ENCODE measurements at places on chromosomes 12 and 14.

DNA sequence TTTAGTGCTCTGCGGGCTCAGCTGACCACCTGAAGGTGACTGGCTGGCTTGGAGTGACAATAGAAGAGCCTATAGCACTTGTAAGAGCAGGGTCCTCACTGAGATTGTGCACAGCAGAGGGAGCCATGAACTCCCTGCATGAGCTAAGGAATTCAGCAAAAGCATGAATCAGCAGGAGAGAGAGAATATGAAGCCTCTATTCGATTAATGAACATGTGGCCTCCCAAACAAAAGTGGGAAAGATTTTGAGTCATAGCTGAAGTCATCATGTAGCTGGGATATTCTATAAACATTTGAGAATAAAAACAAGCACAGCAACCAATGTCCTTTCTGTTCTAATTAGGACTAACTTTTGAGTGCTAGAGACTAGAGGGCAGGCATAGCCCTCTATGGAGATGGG, 626.6 kb downstream of the DIO2 start:
- DNase-seq = no peak

- no peak for DNase-seq
These were observed 211.8 kb downstream of the SNAPC1 start for GRCh38 chr14:61973981-61974380.

GRCh38 chr14:86646696-86647690, 1117.0 kb downstream of the FLRT2 start:
- peak; percentile 7 for DNase-seq

DNA sequence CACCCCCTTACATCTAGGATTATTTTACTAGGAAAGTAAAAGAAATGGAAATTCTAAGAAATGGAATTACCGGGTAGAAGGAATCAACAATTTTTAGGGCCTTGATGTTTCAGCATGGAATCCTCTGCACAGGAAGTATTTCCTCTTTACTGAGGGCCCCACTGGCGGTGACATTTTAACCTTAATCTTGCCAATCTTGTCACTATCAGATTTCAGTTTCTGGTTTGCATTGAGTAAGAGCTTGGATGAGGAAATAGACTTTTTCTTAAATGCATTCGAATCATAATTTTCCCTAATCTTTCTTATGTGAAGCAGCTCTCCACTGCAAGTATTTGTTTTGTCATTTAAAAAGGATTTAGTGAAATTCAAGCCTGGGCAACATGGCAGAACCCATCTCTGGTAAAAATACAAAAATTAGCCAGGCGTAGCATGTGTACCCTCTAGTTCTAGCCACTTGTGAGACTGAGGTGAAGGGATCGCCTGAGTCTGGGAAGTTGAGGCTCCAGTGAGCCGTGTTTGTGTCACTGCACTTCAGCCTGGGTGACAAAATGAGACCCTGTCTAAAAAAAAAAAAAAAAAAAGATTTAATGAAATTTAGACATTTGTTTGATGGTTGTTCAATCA, 40.7 kb downstream of the TPCN1 start:
- no peak for DNase-seq

GRCh38 chr12:12159988-12160387, 89.2 kb downstream of the BCL2L14 start:
- DNase-seq = no peak

GRCh38 chr14:84162633-84163032, 1367.3 kb upstream of the FLRT2 start:
- no peak for DNase-seq

DNA sequence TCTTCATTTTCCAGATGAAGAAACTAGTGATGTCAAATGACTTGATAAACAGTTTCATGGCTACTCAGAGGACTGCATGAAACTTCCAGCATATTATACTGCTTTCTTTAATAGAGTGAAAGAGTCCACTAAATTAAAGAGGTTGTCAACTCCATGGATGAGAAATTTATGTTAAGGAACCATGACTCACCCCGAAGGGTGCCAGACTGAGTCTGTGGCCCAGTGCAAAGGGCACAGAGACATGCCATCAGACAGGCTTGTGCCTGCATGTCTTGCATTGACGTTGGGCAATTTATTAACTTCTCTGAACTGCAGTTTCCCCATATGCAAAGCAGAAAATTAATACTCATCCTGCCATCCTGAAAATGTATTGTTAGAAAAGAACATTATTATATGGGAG, 382.4 kb downstream of the APAF1 start:
- DNase-seq = no peak

DNA sequence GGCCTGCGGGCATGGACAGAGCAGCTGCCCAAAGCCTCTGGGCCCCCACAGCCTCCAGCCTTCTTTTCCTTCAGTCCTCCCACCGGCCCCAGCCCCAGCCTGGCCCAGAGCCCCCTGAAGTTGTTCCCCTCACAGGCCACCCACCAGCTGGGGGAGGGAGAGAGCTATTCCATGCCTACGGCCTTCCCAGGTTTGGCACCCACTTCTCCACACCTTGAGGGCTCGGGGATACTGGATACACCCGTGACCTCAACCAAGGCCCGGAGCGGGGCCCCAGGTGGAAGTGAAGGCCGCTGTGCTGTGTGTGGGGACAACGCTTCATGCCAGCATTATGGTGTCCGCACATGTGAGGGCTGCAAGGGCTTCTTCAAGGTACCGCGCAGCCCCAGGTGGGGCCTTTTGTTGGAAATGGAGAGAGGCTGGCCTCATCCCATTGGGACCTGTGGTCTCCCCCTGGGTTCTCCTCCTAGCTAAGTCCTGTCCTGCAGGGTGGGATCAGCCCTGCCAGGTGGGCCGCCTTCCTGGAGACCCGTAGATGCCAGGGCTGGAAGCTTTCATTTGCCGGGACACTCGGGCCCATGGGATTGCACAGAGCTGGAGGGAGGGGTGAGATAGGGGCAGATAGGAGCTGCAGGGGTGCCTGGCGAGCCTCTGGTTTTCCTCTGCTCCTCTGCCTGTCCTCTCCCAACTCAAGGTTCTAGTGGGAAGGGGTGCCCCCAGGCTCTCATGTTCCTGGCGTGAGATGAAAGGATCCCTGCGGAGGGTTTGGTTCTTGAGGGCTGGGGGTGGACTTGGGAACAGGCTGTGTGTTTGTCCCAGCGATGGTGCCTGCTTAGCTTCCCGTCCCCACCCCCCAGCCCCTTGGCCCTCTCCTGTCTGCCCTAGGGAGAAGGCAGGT, 3.8 kb downstream of the NR4A1 start:
- DNase-seq = no peak

- no peak for DNase-seq
These were observed 1191.6 kb upstream of the SEL1L start for GRCh38 chr14:82725213-82725612.

DNA sequence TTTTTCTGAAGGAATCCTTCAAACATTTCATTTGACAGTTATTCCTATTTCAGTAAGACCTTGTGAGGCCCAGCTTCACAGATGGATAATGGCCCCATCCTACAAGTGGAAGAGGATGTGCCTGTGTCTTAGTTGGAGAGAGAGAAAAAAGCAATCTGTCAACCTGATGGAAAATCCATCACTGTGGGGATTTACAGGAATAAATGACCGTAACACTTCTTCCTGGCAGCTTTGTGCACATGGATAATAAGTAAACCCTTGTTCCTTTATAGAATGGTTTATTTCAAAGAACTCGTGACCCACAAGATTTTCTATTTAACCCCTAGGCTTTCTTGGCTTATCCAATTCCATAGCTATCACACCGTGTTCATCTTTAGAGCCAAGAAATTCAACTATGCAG, 121.4 kb upstream of the PCED1B start:
- no peak for DNase-seq

DNA sequence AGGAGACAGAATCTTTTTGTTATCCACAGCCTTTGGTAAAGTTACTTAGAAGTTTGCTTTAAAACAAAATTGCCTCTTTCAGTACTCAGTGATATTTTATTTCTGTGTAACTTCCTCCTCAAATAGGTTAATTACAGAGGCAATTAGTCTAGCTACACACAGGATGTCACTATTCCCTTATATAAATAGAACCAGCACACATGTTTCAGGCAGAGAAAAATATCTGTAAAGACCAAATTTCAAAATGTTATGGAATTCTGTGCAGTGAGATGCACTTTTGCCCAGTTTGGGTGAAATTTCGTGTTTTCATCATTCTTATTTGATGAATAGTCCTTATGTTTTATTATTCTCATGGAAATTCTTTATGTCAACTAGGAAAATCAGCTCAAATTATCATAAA, 410.6 kb upstream of the SOX5 start:
- no peak for DNase-seq

GRCh38 chr12:67042697-67043131, 226.4 kb upstream of the CAND1 start:
- peak; percentile 23 for DNase-seq

- no peak for DNase-seq
These were observed 171.0 kb downstream of the ETV6 start for GRCh38 chr12:11820476-11820875.

DNA sequence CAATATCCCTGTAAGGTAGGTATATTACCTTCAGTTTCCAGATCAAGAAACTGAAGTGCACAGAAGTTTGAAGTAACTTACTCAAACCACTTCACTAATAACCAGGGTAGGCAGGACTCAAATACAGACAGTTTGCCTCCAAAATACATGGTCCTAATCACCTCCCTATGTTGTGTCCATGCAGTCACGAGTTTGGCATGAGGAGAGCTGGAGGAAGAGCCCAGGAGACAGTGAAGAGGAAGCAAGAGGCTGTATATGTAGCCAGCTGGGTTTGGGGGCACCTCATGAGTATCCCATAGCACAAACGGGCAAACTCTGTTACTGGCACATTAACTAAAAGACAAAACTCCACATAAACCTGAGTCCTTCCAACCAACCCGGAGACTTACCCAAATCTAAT, 79.2 kb downstream of the DUSP16 start:
- DNase-seq = no peak

DNA sequence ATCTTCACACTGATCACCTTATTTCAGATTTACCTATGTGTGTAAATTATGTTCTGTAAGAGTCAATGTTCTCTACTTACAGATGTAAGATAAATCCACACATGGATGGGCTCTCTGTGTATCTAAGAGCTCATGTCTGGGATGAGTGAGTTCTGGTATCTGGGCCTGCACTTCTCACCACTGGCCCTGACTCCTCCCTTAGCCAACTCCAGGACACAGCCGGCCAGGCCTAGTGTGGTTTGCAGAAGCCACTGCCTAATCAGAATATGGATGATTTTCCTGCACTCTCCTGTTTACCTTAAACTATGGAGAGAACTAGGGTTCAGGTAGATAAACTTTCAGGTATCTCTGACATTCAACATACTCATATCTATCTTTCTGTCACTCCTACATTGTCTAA, 1284.8 kb downstream of the TMEM121 start:
- no peak for DNase-seq

GRCh38 chr12:24228371-24228770, 278.9 kb upstream of the SOX5 start:
- no peak for DNase-seq

- DNase-seq = no peak
These were observed 74.3 kb upstream of the CPM start for GRCh38 chr12:69007101-69007854.

DNA sequence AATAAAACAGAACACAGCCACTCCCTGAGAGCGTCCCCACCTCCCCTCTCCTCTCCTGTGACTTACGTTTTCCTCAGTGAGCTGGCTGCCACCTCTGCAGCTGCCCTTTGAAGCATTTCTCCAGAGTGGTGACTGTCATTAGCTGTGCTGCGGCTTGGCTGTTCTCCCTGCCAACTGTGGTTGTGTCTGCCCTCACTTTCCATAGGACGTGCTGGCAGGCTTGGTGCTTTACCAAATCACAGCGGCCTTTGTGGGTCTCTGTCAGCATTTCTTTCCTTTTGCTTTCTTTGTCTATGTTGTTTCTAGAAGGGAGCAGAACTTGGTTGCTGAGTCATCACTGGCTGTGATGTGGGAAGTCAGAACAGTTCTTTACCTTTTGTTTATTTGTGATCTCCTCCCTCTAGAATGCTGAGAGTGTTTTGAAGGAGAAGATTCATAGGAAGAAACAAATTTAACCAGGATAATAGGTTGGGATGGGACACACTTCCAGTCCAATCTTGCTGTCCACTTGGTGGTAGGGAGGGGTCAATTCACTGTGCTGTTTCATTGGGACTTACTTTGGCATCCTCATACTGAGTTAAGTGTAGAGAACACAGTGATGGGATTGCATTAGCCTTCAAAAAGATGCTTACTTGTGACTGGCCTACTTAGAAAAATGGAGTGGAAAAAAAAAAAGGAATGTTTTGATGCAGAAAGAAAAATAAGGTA, 88.2 kb downstream of the TMX1 start:
- no peak for DNase-seq

GRCh38 chr14:80621701-80622100, 319.8 kb downstream of the CEP128 start:
- DNase-seq = no peak
